ENCODE measurements at places on chromosomes 6 and 20.

DNA sequence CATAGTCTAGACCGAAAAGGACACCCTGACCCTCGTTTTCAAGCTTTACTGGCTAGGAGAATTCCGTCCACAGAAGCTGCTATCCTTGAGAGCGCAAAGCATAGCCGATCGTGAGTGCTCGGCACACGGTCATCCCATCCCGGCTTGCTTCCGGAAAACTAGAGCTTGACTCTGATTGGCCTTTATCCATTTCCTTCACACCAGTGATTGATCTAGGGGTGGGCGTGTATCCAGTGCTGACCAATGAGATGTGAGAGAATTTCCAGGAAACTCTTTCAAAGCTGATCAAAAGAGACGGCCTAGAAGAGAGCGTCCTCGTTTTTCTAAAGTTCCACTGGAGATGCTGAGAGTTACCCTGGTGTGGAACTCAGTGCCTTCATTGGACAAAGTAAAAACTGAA is 41.0 kb upstream of the NFATC2 start:
- no peak for DNase-seq

DNA sequence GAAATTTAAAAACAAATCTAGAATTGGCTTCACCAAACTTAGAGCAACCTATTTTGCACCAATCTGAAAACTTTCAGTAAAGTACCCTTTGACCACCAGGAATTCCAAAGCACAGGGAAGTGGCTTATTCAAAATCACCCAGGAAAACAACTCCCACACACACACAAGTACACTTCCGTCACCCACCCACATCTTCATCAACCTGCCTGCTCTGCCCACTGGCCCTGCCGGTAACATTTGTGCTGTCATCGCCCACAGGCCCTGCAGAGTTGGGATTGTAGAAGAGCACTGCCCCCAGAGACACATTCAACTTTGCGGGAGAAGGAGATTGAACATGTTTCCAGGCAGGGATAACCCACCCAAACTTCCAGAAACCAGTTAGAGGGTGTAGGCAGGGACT is 19.3 kb upstream of the SCML4 start:
- DNase-seq = no peak

DNA sequence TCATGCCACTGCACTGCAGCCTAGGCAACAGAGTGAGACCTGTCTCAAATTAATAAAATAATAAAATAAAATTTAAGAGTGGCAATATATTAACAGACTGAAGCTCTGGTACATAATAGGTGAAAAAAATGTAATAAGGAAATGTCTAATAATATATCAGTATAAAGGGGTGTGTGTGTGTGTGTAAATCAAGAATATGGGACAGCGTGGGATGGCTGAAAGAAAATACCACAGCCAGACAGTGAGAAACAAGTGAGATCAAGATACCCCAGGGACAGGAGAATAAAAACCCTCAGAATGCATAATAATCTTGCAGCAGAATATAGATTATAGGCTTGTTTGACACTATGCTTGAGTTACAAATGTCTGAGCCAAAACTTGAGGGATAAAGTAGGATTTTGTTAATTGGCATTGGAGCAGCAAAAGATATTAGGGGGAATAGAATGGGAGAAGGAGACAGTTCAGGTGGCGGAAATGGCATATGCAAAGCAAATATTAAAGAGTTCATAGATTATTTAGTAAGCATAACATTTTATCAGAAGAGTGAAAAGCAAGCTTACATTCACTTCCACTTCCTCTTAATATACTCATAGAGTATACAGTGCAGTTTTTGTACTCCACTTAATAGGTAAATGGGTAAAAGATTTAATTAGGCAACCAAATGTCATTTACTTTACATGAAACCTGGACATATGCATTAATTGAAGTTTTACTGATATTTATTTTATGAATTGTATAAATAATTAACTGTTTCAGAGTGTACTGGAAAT is 398.5 kb upstream of the GJE1 start:
- no peak for DNase-seq

- no peak for DNase-seq
These were observed 18.1 kb upstream of the SFT2D1 start for GRCh38 chr6:166360243-166361076.

DNA sequence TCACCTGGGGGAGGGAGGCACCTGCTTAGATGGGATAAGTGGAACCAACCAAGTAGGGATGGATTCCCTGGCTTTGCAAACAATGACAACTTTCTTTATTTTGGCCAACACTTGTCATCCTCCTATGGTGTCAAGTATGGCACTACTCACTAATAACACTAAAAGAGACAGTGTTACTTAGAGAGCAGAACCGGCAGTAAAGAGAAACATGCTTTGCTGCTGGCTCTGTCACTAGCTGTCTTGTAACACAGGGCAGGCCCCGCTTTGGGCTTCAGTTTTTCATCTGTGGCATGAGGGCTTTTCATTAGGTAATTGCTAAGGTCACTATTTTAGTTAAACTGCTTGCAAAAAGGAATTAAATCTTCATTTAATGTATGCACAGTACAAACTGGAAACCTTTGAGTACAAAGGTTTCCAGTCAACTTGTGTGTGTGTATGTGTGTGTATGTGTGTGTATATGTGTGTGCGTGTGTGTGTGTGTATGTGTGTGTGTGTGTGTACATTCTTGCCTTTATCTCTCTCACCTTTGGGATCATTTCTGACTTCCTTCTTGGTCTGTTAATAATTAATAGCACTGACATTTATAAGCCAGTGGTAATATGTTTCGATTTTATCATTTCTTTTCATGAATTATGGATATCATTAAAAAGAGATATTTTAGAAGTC is 64.7 kb downstream of the BTBD3 start:
- DNase-seq = no peak

DNA sequence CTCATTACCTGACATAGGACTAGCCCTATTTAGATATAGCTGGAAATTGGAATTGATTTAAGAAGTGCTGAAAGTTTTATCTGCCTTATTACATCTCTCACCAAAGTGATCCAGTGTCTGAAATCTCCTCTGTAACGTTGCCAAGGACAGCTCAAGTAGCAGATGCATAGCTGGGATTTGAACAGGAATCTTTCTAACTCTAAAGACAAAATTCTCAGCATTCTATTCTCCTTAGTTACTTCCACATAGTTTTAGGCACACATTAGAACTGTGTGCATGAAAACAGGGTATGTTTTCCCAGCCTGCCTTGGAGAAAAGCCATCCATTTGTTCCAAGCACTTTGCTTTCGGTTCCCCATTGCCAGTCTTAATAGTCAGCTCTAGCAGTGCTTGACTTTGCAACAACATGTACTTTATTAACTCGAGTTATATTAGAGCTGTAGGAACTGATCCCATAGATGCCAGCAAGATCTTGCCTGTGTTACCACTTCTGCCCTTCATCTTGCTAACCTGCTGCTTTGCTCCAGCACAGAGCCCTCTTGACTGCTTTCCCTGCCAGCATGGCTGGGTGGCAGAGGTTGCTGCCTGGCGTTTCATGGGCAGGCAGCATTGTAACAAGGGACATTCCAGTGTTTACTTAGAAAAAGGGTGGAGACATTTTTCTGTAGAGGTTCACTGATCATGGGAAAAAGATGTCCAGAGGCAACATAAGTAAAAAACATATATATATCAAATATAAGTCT is 56.1 kb upstream of the STMND1 start:
- no peak for DNase-seq

DNA sequence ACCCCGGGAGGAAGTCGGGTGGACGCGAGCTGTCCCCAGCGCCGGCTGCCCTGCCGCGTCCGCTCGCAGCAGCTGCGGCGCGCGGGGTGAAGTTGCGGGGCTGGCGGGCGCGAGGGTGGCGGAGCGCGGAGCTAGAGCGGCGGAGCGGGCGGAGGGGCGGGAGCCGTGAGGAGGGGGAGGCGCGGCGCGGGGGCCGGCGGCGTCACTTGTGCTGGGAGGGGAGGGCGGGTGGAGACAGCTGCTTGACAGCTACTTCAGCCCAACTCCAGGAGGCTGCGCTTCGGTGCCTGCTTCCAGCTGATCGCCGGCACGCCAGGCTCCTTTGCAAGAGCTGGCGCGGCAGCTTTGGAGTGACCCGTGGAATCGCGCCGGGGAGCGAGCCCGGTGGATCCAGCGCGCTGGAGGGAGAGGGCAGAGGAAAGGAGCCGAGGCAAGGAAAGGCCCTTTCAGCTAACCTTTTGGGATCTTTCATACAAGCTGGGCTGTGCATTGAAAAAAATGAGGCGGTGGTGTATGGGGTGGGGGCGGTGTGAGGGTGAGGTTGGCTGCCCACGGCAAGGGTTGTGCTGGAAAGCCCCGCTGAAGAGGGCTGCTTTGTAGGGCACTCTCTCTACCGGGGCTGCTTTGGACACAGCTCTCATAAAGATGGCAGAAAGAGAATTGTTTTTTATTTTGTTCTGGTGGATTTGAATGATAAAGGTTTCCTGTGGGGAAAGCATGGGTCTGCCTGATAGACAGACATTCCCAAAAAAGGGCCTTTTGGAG is 24.6 kb downstream of the RIPOR2 start:
- DNase-seq = peak; percentile 45

DNA sequence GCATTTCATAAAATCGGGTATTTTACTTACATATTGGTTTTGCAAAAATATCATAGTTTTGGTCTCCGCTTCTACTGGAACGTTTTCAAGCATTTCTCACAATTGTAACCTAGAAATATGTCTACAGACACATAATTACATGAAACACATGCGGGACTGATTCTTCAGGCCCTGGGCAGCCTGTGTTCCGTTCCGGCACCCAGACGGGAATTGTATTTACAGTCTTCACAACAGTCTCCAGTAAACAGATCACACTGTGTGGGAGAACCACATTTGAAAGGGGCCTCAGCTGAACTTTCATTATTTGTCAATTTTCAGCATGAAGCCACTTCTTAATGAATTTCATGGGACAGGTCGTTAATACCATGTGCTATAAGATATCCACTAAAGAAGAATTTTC is 196.9 kb downstream of the DST start:
- DNase-seq = no peak

DNA sequence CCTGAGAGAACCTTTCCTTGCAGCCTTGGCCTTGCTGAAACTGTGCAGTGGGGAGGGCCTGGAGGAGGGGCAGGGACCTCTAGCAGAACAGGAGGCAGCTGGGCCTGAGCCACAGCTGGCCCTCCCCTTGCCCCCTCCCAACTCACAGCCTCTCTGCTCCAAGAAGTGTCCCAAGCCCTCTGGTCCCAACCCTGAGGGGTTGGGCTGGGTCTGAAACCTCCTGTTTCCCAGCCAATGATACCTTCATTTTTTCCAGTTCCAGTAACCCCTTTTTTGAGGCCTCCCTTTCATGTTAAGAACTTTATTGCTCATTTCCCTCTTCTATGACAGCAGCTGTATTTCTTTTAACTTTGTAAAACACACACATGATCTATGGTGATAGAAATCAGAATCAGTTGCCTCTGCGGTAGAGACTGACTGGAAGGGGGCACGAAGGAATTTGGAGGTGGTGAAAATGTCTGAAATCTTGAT is 17.9 kb upstream of the ARMC12 start:
- peak; percentile 61 for DNase-seq

DNA sequence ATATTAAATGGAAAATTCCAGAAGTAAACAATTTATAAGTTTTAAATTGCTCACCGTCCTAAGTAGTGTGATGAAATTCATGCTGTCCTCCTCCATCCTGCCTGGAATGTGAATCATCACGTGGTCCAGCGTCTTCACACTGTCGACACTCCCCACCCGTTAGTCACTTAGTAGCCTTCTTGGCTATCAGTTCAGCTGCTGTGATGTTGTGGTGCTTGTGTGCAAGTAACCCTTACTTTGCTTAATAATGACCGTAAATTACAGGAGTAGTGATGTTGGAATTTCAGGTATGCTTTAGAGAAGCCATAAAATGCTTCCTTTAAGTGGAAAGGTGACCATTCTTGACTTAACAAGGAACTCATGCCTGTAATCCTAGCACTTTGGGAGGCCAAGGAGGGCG is 25.2 kb downstream of the RIOK1 start:
- DNase-seq = no peak

- DNase-seq = no peak
These were observed 34.7 kb downstream of the PLEKHG1 start for GRCh38 chr6:150634176-150634963.

DNA sequence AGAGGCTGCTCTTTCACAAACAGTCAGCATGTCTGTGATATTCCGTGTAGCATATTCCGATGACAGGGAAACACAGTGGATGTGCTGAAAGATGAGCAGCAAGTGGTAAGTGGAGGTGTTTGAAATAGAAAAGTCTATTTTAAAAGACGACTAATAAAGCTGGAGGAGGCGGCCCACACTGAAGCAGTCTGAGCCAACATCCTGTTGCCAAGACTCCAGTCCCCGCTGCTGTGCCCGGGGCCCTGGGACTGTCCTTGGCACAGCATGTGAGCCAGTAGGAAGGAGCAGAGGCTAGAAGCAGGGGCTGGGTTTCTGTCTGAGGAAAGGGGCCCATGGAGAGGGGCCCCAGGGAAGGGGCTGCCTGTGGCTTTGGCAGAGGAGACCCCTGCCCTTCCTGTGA is 351.5 kb upstream of the CHD6 start:
- DNase-seq = no peak

GRCh38 chr6:44603044-44603686 is 215.7 kb downstream of the CDC5L start:
- DNase-seq = no peak

DNA sequence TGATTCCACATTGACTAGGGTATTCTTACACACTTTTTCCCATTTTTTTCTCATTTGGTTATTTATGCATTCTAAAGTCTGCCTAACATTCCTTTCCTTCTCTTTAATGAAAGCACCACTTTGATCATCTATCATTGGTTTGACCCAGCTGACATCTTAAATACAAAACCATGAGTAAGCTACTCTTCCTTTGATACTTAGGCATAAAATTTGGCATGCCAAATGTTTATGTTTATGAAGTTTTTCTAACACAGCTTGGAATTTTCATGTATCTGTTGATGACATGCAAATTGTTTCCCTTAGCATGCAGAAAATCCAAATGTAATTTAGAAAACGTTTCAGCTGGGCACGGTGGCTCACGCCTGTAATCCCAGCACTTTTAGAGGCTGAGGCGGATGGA is 534.9 kb downstream of the QKI start:
- no peak for DNase-seq

DNA sequence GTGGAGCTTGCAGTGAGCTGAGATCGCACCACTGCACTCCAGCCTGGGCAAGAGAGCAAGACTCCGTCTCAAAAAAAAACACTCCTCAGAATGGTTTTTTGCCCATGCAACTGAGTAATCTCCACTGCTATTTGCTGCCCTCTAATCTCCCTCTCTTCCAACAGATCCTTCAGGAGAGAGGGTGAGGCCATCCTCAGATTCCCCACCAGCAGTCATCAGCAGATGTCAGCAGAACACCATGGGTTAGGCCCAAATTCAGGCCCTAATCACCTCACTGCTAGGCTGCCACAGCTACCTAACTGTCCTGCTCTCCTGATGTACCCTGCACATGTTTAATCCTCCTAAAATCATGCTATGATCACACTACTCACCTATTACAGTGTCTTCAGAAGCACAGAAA is 63.2 kb upstream of the BEND6 start:
- peak; percentile 12 for DNase-seq

- DNase-seq = no peak
These were observed 71.5 kb upstream of the PLN start for GRCh38 chr6:118476551-118476950.

- peak; percentile 78 for DNase-seq
These were observed 254.5 kb downstream of the TMEM242 start for GRCh38 chr6:157068691-157069324.

- no peak for DNase-seq
These were observed 347.6 kb upstream of the MMS22L start for GRCh38 chr6:97630604-97631003.

- DNase-seq = no peak
These were observed 155.5 kb upstream of the DST start for GRCh38 chr6:56798163-56798562.

GRCh38 chr20:9093218-9093957 is 24.5 kb downstream of the PLCB4 start:
- DNase-seq = no peak

GRCh38 chr6:14966906-14967711 is 278.8 kb upstream of the JARID2 start:
- DNase-seq = no peak

Data from activated CD4-positive, alpha-beta T cell treated with anti-CD3 and anti-CD28 coated beads, Interleukin-2, Interleukin-6, amounts not matched to agents 100 ng/mL and 50 ng/mL, durations not matched to agents 16 hours and 8 hours (primary cell).